ENCODE measurements at places on chromosomes 4 and X. TPM values are rescaled to one million over a fixed set of nuclear protein-coding genes. Genes with fewer than 3 reads are reported as not detected.

NUP62CL gene
- total RNA-seq = 0.74 TPM

ALB gene
- total RNA-seq = not detected

TMSB15C gene
- 4.9 TPM for total RNA-seq

HEPH gene
- total RNA-seq = 2.8 TPM

PCDH11X gene
- 0.50 TPM for total RNA-seq
